NCI-H1105 treated with DMSO at 0.1 percent for 48 hours (cell line): ENCODE measurements at places on chromosomes 6 and 20.

- peak; percentile 88 for DNase-seq
Observed at GRCh38 chr20:59820204-59821041, 113.0 kb downstream of the SYCP2 start.

DNA sequence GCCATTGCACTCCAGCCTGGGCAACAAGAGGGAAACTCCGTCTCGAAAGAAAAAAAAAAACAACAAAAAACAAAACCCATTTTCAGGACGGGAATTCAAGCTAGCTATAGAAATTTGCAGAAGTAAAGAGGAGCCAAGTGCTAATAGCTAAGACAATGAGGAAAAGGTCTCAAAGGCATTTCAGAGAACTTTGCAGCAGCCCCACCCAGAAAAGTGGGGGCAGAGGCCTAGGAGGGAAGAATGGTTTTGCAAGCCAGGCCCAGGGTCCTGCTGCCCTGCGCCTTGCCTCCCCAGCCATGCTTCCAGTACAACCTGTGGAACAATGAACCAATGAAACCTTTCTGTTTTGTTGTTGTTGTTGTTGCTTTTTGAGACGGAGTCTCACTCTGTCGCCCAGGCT lies 38.3 kb upstream of the SAMHD1 start:
- no peak for DNase-seq

DNA sequence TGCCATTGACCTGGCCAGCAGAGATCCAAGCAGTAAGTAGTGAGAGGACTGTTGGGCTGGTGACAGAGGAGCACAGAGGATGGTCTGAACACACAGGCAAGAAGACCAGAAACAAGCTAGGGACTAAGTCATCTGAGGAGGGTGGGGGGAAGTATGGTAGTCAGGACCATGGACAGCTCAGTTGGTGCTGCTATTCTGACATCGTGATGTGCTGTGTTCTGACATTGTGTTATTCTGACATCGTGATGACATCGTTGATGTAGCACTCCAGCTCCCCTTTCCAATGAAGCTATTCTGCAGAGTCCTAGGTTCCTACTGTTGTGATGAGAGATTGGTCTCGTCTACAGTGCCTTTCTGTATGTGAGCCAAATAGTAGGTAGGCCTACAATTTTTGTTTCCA lies 28.7 kb downstream of the CFAP206 start:
- no peak for DNase-seq

- no peak for DNase-seq
Observed at GRCh38 chr6:139448051-139448649, 73.7 kb upstream of the CITED2 start.

DNA sequence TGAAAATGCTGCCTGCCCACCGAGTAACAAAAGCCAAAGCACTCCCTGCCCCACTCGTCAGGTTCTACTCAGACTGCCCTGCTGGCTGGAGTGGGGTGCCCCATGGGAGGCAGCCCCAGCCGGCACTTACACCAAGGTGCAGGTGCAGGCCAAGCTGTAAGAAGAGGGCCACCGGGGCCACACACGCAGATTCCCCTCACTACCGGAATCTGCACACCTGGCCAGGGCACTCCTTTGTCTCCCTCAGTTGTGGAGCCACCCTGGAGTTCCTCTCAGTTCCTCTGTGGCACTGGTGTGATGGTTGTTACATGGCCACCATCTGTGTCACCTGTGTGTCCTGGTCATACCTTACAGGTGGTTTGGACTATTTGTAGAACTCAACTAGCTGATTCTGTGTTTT lies 112.4 kb downstream of the FOXO3 start:
- no peak for DNase-seq

DNA sequence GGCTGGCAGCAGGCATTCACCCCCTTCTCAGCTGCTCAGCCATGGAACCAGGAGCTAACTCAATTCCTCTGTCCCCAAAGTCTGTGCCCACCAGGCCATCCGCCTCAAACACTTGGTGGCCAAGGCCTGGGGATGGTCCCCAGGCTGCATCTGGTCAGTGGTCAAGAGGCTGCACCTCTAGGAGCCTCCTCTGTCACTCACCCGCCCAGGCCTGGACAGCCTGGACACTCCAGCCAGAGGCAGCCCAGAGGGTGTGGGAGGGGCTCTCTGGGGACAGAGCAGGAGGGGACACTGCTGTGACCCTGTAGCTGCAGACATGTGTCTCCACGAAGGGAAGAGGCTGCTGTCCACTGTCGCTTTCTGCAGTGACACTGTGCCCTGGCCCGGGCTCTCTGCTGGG lies 416.6 kb upstream of the SULF2 start:
- DNase-seq, result no peak

DNA sequence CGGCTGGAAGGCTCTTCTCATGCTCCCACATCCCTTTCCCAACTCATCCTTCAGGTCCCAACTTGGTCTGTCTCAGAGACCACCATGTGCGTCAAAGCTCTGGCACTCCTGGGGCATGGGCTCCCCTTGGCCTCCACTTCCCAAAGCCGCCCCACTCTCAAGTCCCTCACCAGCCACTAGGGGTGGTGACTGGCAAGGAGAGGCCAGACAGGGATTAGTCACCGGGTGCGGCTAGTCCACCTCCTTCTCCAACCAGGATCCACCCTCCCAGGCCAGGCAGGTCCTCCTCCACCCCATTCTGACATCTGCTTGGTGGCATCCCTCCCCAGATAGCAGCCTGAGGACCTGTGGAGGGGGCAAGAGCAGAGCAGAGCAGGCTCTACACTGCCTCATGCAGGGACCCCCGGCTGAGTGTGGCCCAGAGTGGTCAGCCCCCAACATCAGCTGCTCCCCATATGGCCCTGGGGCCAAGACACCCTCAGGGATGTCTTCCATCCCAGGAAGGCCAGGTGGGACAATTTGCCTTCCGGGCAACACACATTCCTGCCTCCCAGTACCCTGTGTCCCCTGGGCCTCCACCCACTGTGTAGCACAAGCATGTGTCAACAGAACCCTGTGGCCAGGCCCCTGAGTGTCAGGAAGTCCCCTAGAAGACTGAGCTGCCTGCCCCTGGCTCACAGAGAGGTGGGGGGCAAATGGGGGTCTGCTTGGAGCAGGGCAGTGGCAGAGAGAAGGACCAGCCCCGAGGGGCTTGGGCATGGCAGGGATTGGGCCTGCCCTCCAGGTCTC lies 29.2 kb downstream of the YTHDF1 start:
- DNase-seq, result no peak

GRCh38 chr6:115972679-115973078 lies 88.0 kb downstream of the FRK start:
- DNase-seq, result no peak

GRCh38 chr6:99940582-99940981 lies 53.4 kb downstream of the MCHR2 start:
- no peak for DNase-seq

DNA sequence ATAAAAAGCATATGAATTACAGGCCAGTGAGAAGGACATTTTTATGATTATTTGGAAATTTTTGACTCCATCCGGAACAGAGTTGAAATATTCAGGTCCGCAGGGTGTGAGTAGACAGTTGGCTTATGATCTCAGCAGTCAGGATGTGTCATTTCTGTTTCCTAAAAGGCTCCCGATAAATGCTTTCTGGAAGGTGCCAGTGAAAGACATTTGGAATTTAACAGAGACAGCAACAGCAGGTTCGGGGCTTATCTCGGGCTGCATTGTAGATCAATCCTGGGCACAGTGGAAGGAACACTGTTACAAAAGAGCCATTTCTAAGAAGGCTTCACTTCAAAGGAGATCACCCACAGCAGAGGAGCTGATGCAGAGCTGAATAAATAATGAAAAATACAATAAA lies 934.4 kb downstream of the KIF16B start:
- no peak for DNase-seq

DNA sequence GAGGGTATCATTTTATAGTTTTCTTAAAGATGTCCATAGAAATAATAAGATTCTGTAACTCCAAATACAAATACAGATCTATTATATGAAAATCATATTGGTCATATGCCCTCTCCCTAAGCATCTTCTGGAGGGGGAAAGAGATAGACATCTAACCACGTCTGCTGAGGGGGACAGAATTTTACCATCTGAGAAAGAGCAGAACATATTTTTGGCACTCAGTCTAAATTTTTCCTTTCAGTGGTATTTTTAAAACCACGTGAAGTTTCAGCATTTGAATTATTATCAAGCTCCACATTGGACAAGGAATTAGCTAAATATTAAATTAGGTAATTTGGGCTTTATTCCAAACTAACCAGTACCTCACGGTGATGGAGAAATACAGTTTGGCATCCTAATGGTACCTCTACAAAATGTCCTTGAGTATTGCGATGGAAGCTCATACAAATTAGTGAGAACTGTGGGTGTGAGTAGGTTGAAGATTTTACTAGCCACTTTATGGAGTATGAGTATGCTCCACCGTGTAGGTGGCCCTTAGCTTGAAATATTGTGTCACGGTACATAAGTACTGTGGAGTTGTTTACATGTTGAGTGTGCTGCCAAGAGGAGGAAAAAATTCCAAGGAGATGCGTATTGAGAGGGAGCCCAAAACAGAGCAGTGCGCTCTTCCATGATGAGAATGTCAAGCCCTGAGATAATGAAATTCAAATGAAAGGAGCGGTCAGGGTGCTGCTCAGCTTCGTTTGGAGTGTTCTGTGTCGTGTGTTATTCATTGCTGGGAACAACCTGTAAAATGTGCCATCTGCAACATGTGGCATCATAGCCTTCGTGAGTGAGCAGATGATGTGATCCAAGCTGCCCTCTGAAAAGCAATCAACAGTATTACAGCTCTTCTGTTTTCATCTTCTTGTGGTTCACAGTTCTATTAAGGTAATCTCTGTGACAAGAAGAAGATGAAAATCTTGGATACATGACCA lies 48.4 kb upstream of the PHACTR2 start:
- DNase-seq, result no peak

GRCh38 chr6:107706516-107707115 lies 117.5 kb downstream of the SCML4 start:
- no peak for DNase-seq

- no peak for DNase-seq
Observed at GRCh38 chr6:35640017-35640664, 48.6 kb downstream of the FKBP5 start.

GRCh38 chr20:1912053-1912452 lies 16.8 kb downstream of the SIRPA start:
- DNase-seq, result no peak

GRCh38 chr6:3109761-3110160 lies 8.8 kb upstream of the BPHL start:
- DNase-seq, result no peak

DNA sequence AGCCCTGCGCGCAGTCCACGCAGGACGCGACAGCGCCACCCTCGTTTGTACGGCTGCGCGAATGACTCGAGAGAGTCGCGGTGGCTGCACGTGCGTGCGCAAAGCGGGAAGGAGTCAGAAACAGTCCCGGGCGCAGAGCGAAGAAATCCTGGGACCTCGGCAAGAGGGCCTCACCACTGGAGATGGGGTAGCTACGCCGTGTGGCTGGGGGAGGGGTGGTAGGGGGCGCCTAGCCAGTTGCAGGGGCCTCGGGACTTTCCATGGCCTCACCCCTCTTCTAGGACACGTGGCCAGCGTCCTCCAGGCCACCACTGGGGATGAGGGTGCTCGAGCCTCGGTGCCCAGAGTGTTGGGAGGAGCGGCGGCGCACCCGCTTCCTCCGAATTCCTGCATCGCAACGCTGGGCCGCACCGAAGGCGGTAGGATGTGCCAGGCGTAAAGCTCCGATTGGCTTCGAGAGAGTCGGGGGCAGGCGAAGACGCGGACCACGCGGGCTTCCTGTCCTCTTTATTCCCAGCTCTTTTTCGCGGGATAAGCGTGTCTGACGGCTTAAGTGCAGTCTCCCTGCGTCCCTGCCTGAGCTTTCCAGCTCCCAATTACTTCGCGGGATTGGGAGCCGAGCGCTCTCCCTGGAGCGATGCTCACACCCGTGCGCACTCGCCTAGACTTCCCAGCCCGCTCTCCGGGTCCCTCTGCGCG lies 38.7 kb downstream of the NCR2 start:
- peak; percentile 51 for DNase-seq

GRCh38 chr20:57620274-57620990 lies at the start of gene ZBP1:
Gene ZBP1 (minus strand): TSS chr20:57620426. CDS start chr20:57620295, 131 bp downstream.
- DNase-seq, result no peak

DNA sequence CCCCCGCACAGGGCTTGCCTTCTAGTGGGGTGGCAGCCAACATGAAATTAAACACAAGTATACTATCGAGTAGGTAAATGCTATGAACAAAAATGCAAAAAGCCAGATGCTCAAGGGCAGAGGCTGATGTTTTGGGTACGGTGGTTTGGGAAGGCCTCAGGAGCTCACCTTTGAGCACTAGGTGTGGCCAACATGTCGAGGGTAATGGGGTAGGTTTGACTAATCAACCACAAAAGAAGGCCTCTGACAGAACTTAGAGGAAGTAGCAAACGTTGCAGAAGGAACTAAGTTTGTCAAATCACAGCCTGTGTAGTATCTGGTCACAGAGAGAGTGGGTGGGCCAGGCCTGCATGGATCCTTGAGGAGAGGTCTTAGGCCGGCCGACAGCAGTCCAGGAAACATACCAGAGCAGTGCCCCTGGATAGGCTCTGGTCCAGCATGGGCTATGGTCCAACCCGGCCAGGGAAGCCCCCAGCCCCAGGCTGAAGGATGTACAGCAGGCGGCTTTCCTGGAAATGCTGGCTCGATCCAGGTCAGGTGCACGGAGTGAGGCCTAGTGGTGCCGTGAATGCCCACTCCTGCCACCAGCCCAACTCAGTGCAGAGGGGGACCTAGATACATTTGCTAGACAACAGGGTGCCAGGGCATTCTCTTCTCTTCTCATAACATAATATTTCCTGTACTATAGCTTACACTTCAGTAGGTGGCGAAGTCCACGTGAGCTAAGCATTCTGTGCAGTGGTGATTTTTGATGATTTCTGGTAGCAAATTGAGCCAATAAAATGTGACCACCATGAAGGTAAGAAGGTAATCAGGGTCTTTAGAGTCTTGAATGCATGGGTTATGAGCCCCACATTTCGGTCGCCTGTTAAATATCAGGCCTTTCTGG lies 56.3 kb upstream of the CD93 start:
- DNase-seq, result no peak

DNA sequence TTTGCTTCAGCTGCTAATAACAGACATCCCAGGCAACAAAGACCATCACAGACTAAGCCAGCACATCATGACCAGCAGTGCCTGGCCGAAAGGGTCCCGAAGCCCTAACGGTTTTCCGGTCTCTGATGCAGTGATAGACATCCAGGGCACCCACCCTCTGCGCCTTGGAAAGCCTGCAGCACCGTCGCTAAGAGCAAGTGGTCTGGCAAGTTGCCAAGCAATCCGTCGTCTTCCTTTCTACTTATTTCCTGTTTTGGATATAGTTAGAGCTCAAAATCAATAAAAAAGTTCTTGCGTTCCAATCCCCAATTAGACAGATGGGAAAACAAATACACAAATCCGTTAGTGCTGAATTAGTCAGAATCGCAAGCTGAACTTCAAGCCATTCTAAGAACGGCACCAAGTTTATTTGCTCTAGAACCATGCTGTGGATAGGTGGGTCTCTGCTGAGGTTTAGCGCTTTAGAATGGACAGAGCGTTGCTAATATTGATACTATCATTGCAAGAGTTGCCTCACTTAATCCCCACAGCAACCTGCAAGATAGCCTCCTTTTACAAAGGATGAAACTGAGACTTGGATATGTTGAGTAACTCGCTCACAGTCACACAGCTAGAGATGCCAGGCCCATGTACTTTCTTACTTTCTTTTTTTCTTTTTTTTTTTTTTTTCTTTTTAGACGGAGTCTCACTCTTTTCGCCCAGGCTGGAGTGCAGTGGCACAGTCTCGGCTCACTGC lies 163.3 kb upstream of the SNX9 start:
- DNase-seq, result peak; percentile 28
